Neural crest cell (in vitro differentiated cells): ENCODE measurements at places on chromosomes 7 and 10.

DNA sequence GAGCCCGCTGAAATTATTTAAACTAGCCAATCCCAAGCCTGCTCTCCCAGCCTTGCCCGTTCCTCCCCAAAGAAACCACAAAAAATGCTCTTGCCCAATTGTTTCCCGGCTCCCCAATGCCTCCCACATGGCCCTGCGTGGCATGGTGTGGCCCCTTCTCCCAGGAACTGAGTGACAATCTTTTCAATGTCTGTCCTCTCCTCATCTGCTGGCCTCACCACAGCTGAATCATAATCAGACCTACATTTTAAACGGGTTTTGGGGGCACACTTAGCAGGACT, 201.5 kb downstream of the PRPF18 start:
- no peak for DNase-seq

GRCh38 chr7:157686285-157686894, 349.6 kb downstream of the DNAJB6 start:
- DNase-seq = no peak

DNA sequence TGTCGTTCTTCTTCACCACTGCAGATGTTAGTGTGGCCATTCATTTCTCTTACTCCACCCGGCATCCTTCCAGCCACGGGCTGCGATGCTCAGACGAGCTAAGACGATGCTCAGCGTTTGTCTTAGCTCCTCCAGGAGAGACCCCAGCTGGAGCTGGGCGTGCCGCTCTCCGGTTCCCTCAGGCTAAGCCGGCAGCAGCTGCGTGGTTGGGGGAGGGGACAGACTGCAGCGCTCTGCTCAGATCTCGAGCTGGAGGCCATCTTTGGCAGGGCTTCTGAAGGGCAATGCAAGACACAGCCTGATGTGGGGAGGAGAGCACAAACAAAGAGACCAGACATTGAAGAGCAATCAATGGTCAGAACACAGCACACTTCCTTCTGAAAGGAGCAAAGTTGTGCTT, 4.8 kb downstream of the INA start:
- peak; percentile 50 for DNase-seq

DNA sequence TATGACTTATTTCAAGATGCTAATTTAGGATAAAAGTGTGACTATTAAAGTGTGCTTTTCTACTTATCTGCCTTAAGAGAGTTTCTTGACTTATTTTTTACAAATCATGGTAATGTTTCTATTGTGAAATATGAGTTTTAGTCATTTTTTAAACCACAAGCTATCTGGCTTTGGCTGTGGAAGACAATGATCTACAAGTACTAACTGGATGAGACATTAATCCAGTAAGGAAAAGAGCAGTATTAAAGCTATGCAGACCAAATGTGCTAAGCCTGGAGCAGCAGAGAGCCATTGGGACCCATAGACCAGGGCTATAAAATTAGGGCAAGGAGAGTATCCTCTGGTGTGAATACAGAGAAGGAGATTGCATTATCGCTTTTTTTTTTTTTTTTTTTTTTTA, 92.4 kb downstream of the SEMA3A start:
- DNase-seq = no peak

- no peak for DNase-seq
Observed at GRCh38 chr10:108392286-108392685, 1227.8 kb upstream of the SORCS1 start.

DNA sequence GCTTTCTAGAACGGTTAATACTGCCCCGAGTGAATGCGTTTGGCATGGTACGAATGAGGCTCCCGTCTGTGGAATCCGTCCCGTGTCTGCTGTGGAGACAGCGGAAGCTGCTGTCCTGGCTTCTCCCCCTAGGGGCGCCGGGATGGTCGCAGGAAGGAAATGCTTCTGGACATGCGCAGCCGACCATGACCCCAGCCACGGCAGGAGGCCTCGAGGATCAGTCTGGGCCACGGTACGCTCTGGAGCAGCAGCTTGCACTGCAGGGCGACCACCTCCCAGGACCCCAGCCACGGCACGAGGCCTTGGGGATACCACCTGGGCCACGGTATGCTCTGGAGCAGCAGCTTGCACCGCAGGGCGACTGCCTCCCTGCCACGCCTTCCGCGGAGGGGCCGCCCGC, 107.9 kb downstream of the CYTH3 start:
- peak; percentile 38 for DNase-seq

DNA sequence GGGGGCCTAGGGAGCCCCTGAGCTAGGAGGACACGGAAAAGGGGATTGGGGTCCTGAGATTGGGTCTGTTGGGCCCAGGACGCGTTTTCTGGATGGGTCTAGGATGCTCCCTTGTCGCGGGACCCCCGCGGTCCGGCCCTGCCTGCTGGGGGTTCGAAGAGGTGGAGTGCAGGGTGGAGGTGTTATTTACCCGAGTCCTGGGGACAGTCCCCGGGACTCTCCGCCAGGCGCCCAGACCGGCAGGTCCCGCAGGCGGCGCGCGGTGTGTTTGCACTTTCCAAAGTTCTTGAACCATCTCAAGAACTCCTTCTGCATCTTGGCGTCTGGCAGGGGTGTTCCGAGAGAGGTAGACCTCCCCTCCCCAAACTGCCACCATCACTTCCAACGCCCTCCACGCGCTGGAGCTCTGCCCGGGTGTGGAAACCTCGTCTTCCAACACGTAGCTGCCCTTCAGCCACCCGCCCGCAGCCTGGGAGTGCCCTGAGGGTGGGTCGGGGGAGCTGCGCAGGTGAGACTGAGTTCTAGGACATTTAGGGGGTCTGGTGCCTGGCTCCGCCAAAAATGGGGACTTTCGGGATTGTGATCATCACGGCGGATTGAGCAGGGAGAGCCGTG, 569 bp downstream of the CAV1 start:
- DNase-seq = peak; percentile 14

- DNase-seq = no peak
Observed at GRCh38 chr7:128708824-128709223, 30.3 kb upstream of the CALU start.

DNA sequence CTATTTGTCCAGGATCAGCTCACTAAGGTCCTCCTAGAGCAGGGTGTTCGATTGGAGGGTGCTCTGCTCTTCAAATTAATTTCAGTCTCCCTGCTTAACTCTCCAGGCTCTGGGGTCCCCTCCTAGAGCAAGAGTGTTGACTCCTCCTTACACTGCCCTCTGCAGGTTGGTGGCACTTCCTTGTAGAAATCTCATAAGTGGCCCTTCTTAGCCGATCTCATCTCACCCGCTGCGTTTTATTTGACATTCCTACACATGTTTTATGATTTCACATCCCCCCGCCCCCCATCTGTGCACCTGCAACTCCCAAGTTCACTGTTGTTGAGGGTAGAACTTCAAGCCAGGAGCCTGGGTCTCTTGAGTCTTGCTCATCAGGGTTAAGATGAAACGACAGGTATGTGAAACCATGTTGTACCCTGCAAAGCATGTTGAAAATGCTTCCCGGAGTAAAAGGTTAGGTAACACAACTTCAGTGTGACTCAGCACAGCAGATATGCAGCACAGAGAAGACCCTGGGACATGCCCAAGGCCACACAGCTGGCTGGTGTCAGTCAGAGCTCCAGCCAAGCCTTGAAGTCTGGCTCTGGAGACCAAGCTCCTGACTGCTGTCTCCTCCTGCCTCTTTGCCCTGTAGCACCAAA, 171.2 kb downstream of the PRKAG2 start:
- DNase-seq = peak; percentile 31
